Anterior cingulate cortex (tissue), 58 donors: ENCODE measurements at places on chromosomes 11 and 22.

GRCh38 chr22:39266398-39267030, 21.7 kb upstream of the PDGFB start:
- DNase-seq = no peak

DNA sequence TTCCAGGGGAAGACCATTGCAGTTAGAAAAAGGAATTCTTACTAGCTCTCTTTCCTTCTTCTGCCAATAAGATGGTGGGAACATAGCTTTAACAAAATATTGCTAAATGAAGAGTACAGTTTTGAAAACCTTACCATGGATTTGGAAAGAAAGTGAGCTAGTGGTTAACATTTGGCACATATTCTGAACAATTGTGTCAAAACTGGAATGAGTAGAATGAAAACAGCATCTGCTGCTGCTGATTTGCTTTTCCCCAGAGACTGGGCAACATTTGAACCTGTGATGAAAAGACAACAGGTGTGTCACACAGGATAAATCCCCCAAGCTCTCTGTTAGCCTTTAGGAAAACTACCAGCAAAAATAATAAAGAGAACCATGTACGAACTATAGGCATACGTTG, 761.4 kb downstream of the KCNA4 start:
- no peak for DNase-seq

DNA sequence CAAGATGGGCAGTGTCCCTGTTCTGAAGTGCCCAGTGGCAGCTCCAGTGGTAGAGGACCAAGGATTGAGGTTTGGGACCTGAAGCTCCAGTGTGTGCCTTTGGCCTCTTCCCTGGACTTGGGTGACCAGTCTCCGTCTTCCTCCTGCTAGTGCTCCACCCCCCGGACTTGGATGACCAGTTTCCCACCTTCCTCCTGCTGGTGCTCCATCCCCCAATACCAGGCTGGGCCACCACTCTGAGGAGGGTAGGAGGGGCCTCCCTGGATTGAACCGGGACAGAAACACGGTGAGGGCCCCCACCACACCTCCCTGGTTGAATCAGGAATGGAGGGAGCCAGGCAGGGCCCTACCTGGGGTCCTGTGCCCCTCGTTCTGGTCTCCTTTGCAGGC, 10.9 kb upstream of the NEAT1 start:
- DNase-seq = no peak

DNA sequence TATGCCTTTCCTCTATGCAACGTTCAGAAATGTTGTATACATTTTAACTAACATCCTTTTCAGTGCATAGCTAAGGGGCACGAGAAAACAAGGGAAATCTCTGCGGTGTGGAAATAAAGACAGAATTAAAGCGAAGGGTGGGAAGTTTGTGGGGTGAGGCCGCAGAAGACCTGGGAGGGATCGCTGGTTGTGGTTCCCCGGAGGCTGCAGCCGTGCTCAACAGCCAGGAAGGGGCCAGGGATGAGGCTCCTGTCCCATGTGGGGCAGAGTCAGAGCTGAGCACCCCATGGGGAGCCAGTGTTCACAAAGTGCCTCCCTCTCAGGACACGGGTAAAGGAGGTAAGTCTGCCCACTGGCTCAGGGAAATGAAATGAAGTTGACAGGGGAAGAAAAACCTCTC, 67.5 kb downstream of the MYEOV start:
- DNase-seq = no peak

- no peak for DNase-seq
Measured at GRCh38 chr22:17746916-17747315, 27.4 kb downstream of the BID start.

DNA sequence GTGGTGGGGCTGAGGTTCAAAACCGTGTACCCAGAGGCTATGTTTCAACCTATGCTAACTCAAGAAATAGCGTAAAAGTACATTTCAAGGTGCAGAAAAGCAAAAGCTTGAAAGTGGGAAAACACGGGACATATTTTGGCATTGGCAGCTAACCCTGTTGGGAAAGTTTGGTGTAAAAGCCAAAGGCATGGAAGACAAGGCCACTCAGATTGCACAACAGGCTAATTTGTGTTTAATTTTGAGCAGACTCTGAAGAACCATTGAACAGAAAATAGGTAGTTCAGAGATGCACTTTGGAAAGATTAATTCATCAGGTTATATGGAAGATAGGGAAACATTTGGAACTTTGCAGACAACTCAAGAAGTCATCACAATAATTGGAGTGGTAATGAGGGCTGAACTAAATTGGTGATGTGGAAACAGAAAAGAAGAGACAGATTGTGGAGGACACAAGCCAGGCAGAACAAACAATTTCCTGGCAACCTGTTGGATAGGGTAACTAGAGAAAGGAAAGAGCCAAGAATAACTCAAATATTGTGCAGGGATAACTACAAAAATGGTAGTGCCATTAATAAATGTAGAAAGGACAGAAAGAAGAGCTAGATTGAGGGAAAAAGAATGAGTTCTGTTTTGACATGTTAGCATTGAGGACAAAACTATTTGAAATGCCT, 140.5 kb upstream of the PGR start:
- DNase-seq = no peak

- no peak for DNase-seq
Measured at GRCh38 chr11:57269571-57270021, 32.5 kb upstream of the APLNR start.

DNA sequence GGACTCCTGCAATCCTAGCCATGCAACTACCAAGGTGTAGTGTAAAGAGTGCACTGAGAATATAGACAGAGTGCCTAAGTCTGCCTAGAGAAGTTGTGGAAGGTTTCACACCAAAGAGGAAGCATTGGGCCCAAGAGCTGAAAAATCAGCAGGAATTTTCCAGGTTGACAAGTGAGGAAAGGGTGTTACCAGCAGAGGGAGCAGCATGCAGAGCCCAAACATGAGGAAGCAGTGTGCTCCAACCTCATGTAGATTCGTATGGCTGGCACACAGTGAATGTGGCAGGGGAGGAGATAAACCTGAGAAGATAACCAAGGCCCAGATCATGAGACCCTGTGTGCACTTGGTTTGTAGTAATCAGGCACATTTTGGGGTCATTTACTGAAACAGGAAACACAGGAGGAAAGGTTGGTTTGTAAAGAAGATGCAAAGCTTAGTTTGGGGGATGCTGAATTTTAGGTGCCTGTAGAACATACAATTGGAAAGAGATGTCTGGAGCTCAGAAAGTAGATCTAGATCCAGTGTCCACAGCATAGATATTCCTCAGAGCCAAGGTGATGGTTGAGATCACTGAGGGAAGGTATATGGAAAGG, 1.7 kb downstream of the HPX start:
- DNase-seq = peak; percentile 16

GRCh38 chr11:56764976-56765375, 16.5 kb upstream of the OR9G4 start:
- DNase-seq = no peak

DNA sequence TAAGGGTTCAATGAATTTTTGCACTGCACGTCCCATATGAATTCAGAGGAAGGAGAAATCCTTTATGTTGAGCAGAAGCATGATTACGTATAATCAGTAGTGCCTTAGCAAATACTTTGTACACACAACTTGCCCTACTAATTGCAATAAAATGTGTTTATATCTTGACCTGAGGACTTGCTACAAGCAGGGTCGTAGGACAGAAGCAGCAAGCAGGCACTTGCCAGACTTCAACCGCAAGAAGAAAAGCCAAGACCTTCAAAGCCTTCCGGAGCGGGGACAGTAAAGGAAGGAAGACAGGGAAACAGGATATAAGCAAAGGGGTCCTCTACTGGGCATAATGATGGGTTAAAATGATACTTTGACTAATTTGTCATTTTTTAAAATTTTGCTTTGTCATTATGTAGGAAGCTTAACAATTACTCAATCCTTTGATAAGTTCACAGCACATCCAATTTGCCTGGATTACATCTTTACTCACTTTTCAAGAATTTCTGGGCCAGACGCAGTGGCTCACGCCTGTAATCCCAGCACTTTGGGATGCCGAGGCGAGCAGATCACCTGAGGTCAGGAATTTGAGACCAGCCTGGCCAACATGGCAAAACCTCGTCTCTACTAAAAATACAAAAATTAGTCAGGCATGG, 23.2 kb upstream of the UBASH3B start:
- no peak for DNase-seq

DNA sequence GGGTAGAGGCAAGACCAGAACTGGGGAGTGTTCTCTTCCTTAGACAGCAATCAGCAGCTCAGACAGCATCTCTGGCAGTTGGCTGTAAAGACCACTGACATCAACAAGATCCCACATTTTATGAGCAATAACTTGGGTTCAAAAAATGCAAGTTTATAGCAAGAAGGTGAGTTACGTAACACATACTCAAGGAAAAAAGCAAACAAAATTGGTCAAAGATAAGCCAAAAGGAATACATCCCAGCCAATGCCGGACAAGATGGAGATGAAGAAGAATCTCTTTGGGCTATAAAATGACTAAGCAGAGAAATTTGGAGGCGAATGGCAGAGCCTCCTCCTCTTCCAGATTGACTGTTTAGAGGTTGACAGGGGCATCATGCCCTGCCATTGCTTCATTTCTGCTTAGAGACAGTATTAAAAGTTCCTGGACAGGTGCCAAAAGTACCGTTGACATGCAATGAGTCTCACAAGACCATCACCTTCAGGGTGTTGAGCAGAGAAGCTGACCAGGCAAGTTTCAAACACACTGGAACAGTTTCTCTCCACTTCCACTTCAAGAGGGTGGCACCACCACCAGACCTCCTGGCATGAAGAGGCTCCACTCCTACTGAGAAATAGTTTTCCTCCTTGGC, 55.9 kb downstream of the ENDOD1 start:
- no peak for DNase-seq

DNA sequence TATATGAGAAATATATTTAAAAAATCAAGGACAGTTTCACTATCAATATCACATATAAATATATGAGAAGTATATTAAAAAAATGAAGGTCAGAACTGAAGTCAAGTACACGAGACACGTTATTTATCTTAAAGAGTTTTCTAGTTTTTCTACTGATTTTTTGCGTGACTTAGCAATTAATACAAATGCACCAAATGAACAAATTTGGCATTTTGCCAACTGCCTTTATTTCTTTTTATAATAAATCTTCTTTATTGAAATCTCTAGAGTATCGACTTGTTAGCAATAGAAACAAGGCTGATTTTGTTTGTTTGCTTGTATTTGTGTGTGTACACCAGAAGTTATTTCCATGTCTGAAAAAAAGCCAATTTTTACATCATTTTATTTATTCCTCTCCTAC, 1684.7 kb upstream of the RAG2 start:
- DNase-seq = no peak

GRCh38 chr11:44709281-44709562, 17.5 kb upstream of the TSPAN18 start:
- no peak for DNase-seq

GRCh38 chr11:62560566-62561103, 13.1 kb downstream of the EEF1G start:
- DNase-seq = peak; percentile 66

- DNase-seq = no peak
Measured at GRCh38 chr11:69367211-69367964, 73.4 kb downstream of the MYEOV start.

DNA sequence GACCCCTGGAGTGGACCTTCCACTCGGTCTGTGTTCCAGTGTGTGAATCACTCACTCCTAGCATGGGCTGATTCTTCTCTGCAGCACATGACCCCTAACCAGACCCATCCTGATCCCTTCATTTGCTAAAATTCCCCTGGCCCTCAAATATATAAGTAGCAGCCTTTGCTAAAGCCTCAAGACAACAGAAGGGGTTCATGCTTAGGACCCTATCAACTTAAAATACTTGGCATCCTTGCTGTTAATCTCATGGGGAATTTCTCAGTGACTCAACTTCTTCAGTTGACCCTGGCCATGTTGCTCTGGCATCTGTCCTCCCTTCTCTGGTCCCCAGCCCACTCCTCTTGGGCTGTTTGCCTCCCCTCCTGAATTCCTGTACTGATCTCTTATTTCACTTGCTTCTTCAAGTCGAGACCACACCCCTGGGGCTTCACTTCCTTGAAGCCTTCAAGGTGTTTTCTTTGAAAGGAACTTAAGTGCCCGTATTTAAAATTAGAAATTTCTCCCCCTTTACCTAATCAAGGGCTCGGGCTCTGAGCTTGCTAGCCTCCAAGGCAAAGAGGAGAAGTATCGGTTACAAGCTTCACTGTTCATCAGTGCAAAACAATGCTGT, 23.6 kb downstream of the NNMT start:
- no peak for DNase-seq

DNA sequence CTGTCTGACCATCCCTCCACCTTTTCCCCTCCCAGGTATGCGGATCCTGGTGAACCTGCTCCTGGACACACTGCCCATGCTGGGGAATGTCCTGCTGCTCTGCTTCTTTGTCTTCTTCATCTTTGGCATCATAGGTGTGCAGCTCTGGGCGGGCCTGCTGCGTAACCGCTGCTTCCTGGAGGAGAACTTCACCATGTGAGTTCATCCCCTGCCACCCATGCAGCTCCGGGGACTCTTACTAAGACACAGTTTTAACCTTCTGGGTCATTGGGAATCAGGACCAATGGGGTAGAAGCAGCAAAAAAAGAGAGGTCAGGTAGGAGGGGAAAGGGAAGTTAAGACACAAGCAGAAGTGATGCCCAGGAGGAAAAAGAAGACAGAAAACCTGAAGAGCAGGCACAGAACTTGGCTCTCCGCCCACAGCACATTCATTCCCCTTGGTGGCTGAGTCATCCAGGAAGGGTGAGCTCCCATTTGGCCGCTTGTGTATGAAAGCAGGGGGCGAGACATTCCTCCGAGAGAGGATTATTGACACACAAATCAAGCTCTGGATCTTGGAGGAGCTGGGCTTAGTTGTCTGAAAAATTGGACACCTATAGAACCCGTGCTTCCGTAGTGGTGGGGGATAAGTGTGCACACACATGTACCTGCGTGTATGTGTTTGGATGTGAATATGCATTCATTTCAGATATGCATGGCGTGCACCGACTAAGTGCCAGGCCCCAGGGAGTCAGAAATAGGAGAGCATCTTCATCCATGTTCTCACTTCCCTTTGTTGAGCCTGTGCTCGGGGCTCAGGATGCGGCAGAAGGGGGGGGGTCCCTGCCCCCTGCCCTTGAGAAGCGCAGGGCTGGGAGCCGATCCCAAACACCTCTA, 64.2 kb downstream of the CACNA1I start:
- DNase-seq = no peak

GRCh38 chr11:93574638-93575220, 31.5 kb upstream of the SMCO4 start:
- DNase-seq = no peak

DNA sequence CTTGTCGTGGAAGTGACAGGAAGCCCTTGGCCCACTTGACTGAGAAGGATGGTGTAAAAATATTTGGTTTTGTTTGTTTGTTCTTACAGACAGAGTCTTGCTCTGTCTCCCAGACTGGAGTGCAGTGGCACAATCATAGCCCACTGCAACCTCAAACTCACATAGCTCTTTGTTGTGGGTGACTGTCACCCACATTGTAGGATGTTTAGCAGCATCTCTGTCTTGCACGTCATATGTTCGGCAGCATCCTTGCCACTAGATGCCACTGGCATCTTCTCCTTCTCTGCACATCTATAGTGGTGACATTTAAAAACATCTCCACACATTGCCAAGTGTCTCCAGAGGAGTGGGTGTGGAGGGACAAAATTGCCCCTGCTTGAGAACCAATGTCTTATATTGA, 56.8 kb downstream of the PRR5L start:
- no peak for DNase-seq
